ENCODE measurements at places on chromosomes 4 and X.
A peak's percentile ranks its signal among the peaks of the same experiment; 100 is the strongest.

GRCh38 chr4:118033148-118034052 is 886 bp upstream of the NDST3 start:
- DNase-seq: no peak

- DNase-seq: no peak
Observed at GRCh38 chr4:140149846-140150635, 3.9 kb downstream of the MAML3 start.

GRCh38 chrX:68433155-68433980 is at the start of gene OPHN1:
OPHN1 (minus strand) TSS chrX:68433495; CDS start chrX:68433020, 475 bp downstream.
- DNase-seq: no peak

GRCh38 chr4:67333664-67334063 is 211.6 kb downstream of the CENPC start:
- DNase-seq: no peak

DNA sequence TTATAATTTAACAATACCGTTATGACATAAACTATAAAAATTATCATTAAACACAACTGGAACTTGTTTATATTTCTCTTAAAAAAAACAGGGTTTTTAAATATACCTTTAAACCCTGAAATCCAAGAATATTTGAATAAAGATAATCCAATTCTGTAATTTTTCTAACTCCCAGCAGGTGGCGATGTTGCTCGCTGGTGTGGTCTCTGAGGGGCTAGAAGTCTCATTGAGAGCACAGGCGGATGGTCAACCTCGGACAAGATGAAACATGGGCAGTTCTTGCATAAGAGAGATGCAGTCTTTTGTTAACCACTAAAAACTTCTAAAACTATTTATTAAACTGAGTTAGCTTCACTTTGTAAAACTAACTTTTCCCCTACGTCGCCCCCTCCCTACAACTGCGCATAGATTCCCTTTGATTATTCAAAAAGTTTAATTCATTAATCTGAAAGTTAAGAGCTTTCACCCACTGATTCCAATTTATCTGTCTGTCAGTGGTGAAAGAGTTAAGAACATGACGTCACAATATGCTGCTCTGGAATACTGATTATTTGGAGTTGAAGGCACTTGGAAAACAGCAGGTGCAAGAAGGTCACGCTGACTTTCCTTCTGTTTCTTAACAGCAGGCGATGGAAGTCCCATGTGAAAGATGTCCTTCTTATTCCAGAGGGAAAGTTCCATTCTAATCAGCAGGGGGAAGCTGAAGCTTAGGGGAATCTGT is 29.5 kb downstream of the DMP1 start:
- DNase-seq: peak; percentile 4

GRCh38 chr4:125115941-125116340 is 198.8 kb upstream of the FAT4 start:
- no peak for DNase-seq

DNA sequence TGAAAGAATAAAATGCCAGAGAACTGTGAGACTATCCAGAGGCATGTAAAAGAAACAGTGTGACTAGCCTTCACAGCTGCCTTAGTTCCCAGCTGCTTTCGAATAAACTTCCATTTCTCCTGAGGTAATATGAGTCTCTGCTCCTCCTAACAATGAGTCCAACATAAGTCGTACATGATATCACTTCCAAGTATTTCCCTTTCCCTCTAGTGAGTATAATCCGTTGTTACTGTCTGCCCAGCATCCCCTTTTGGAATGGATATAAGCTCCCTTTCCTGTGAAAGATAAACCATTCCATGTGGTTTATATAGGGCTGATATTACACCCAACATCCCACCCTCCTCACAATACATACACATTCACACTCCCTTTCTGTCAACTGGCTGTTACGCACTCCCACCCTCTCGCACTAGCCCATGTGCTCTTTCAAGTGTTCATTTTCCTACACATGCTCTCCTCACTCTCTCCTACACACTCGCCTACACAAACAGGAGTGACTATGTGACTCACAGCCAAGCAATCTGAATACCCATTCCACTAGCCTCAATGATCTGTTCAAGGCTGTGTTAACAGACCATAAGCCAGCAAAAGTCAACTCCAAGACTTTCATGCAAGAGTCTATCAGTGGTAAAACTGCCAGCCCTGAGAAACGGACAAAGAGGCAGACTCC is 5.0 kb downstream of the NAF1 start:
- no peak for DNase-seq

GRCh38 chr4:40514497-40514951 is 115.1 kb downstream of the RBM47 start:
- DNase-seq: no peak

DNA sequence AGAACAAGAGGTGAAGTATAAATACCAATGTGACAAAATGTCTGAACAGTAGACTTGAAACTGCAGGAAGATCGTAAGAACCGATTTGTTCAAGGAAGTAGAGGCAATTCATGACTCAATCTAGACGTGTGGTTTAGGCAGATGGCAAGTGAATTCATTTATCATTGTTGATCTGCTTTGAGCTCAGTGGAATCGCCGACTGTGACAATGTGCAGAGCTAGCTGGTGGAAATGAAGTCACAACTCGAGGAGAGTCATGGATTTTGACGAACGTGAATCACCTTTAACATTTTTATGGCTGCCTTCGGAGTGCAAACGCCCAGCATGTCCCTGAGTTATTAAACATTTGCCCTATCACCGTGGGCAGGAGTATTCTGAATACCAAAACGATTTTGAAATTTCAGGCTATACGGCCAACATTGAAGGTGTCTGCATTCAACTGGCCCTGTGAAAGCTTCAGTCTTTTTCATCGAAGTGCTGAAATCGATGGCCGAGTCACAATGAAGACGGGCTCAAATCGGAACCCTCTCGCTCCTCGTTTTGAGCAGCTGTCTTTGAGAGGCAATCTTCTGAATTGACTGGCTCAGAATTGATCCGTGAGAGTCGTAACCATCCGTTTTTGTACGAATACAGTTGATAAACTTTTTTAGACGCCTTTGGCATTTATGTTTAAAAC is 689 bp upstream of the OGT start:
- DNase-seq: no peak

DNA sequence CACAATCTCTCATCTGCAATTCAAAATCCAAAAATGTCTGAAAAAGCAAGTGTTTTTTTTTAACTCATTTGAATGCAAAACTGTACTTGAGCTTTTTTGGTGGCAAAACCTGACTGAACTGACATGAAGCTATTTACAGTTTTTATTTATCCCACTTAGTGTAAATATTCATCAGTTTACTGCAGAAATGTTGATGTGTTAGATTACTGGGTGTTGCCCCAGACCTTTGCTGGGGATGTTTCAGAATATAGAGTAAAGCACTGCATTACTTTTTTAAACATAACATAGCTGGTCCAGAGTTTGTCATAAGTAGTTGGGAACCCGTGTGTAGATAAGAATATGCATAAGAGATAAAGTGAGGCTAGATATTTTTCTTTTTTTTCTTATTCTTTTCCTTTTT is 27.3 kb downstream of the PTPN13 start:
- no peak for DNase-seq

- no peak for DNase-seq
Observed at GRCh38 chr4:4675641-4676040, 133.8 kb upstream of the STX18 start.

GRCh38 chr4:39994406-39994805 is 16.7 kb upstream of the PDS5A start:
- no peak for DNase-seq

GRCh38 chr4:132991111-132991510 is 158.0 kb upstream of the PCDH10 start:
- DNase-seq: no peak

- DNase-seq: no peak
Observed at GRCh38 chr4:151541389-151542071, 132.6 kb downstream of the FHIP1A start.

GRCh38 chrX:20663336-20663735 is 396.6 kb upstream of the RPS6KA3 start:
- no peak for DNase-seq

DNA sequence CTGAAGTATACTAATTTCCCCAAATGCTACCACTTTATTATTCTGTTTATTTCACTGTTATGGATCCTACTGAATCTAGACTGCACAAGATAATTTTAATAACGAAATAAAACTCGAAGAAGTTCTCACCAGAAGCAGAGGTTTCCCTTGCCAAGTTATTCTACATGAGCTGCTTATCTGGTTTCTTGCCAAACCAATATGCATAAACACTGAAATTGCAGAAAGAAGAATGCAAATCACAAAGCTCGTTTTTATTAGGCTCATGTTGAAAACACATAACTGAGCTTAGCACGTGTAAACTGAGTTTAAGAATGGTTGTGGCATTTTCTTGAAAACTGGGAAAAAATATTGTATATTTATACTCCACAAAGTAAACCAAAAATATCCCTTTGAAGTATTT is 35.9 kb downstream of the GRID2 start:
- DNase-seq: no peak

DNA sequence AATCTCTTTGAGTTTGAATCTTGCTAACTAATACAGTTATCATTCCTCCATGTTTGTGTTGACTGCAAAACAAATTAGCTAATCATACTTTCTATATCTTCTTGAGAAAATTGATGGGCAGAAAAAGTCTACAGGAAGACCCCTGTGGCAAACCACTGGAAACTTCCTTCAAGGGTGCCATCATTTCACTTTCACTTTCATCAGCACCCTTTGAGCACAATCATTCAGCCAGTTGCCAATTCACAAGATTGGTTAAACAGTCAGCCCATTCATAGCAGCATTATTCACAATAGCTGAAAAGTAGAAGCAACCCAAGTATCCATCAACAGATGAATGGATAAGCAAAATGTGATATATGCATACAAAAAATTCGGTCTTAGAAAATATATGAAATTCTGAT is 101.5 kb downstream of the CCDC160 start:
- DNase-seq: no peak

- DNase-seq: no peak
Observed at GRCh38 chrX:85905851-85906250, 141.5 kb downstream of the CHM start.

- no peak for DNase-seq
Observed at GRCh38 chrX:1011691-1012283, 200.7 kb downstream of the CRLF2 start.

- no peak for DNase-seq
Observed at GRCh38 chr4:21387683-21388082, 560.9 kb downstream of the KCNIP4 start.

DNA sequence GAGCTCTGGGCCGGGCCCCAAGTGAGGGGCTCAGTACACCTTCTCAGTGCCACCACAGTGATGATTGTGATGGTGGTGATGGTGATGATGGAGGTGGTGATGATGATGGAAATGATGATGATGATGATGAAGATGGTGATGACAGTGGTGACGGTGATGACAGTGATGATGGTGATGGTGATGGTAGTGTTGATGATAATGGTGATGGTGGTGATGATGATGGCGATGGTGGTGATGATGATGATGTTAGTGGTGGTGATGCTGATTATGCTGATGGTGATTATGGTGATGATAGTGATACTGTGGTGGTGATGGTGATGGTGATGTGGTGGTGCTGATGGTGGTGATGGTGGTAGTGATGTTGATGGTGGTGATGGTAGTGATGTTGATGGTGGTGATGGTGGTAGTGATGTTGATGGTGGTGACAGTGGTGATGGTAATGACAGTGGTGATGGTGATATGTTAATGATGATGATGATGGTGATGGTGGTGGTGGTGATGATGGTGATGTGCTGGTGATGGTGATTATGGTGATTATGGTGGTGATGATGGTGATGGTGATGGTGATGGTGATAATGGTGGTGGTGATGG is 29.9 kb downstream of the HMX1 start:
- DNase-seq: no peak

GRCh38 chr4:162797108-162797507 is 369.6 kb downstream of the NAF1 start:
- DNase-seq: no peak

DNA sequence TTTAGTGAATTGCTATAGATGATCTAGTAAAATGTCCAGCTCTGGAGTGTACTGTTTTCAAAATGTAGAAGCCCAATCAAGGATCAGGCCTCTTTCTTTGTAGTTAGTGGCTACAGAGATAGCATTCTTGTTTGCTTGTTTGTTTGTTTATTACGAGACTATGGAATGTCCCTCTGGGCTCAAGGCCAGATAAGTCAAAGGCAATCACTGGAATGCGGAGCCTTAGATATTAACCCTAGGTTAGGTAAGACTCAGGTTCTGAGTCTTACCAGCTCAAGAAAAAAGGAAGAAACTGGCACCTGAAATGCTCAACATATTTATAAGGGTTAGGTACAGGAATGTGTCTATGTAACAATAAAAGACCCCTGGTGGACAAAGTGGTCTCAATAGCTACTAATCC is 261.5 kb downstream of the SLC7A11 start:
- no peak for DNase-seq

DNA sequence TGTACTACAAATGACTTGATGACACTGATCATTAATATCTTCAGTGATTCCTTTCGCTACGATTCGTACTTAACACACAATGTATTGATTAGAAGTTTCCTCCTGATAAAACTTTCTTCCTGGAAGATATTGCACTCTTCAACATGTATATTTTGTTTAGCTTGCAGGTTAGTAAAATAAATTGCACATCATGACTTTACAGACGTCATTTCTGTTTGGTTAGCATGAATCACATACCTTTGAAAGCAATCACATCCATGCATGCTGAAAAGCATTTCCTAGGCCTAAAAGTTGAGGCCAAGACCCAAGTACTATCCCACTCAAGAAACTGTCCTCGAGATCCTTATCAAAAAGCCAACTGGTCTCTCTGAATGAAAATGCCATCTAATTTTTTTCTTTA is 1841.0 kb upstream of the PCDH7 start:
- no peak for DNase-seq

DNA sequence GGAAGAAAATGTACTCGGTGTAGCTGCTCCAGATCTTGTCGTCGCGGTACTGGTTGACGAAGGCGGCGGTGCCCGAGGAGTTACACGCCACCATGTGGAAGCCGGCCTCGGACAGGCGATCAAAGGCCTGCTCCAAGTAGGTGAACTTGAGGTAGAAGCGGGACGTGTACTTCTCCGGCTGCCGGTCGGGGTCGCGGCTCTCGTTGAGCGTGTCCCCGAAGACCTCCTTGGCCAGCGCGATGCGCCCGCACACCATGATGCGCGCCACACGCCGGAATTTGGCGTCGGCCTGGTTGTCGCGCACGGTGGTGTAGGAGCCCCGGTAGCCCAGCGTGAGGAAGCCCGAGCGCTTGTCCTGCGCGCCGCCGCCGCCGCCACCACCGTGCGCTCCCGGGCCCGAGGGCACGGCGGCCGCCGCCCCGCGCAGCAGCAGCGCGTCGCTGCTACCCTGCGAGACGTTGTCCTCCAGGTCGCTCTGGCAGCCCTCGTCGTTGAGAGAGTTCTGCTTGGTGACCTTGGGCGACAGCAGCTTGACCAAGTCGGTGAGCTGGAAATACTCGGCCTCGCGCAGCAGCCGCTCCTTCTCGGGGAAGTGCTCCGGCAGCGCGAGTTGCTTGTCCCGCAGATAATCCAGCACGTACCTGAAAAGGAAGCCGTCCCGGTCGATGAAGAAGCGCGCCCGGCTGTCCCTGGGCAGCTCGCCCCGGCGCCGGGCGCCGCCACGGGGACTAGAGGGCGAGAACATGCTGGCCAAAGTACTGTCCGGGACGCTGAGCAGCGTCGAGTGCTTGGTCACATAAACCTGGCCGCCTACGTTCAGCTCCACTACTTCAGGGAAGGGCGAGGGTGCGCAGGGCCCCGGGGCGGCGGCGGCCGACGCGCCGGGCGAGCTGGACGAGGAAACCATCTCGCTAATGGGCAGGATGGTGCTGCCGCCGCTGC is 775 bp downstream of the KCTD8 start:
- DNase-seq: no peak

All from stimulated activated CD4-positive, alpha-beta T cell treated with anti-CD3 and anti-CD28 coated beads, Interleukin-1b, Interleukin-23, amount 100 ng/mL, for 24 hours (primary cell).